HT1080 (cell line): ENCODE measurements at places on chromosomes 1 and 21. TPM values are rescaled to one million over a fixed set of nuclear protein-coding genes. Genes with fewer than 3 reads are reported as not detected.

DNA sequence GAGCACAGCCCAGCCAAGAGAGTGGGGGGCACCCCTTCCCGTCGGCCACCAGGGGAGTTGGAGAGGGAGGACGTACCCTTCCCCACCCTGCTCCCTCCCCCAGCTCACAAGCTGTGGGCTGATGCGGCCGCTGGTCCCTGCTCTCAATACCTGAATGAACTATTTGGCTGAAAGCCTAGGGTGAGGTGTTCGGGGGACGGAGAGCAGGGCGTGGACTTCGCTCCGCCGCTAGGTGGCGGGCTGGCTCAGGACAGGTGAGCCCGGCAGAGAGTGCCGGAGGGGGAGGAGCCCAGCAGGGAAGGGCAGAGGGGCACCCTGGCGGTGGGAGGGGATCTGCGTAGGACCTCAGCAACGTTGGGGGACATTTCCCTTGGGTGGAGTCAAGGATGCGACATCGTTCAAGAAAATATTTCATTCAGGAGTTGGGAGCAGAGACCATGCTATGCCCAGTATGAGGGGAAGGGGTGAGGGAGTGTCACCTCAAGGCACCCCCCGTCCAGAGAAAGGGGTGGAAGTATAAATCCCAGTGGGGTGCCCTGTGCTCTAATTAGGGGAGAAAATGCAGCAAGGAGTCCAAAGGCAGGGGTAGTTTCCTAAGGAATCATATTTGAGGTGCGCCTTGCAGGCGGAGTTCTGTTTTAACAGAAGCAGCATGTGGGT is 12.0 kb upstream of the RHBG start:
- DNase-seq, result peak; percentile 26

DNA sequence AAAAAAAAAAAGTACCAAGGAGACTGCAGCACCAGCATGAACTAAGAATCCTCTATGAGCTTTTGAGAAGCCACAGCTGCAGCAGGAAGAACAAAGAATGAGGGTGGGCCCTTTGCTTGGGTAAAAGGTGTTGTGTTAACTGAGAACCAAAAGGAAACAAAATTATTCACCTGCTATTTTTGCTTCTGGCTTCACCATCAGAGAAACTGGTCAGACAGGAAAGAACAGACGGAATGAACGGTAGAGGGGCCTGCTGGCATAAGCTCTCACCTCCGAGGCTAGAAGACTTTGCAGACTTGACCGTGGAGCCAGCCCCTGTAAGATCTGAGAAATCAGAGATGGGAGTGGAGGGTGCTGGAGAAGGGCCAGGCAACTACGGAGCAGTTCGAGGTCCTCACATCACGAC is 27.6 kb downstream of the IL10RB start:
- DNase-seq, result no peak

DNA sequence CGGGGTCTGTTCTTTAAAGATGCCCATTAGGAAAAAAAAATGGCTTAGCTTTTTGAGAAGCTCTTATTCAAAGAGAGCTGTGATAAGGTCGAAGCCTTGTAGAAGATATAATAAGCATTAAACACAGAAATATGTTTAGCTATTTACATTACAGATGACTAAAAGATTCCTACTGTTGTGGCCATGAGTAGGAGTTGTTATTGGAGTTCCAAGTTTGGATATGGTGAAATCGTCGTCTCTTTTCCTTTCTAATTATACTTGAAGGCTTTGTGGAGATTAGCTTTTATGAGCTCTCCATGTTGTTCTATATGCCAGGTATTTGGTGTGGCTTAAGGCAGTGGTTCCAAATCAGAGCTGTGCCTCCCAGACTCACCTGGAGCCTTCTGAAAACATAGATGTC is 79.9 kb upstream of the LAMC2 start:
- no peak for DNase-seq

- no peak for DNase-seq
These were observed 142.1 kb upstream of the IVNS1ABP start for GRCh38 chr1:185459141-185459540.

The AMY1C gene
- not detected in 2 replicates for total RNA-seq
